Fibroblast of skin of scalp (primary cell): ENCODE measurements at places on chromosomes 13 and 19.

DNA sequence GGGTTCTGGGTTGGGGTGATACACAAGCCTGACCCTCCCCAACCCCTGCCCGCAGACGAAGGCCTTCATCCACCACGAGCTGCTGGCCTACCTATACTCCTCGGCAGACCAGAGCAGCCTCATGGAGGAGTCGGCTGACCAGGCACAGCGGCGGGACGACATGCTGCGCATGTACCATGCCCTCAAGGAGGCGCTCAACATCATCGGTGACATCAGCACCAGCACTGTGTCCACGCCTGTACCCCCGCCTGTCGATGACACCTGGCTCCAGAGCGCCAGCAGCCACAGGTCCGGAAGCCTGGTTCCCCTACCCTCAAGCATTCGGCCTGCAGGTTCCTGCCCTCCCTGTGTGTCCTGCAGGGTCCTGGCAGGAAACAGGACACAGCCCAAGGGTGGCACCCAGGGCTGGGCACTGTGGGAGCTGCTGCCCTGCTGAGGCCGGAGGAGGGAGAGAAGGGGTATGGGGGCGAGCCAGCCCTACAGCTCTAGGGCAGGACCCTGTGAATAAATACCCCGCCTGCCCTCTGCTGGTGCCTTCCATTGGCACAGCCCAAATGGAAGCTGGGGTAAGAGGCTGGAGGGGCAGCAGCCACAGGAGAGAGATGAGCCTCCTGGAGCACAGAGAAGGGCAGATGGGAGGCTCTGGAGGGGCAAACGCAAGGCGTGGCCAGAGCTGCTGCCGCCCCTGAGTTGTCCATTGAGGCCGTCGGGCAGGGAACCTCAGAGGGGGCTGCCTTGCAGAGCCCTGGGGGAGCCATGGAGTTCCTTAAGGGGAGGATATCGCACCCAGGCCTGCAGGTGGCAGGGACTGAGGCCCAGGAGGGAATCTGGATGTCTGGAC lies 6.8 kb downstream of the TMED1 start:
- DNase-seq, result no peak

- DNase-seq, result no peak
These were observed 67.3 kb downstream of the KLF12 start for GRCh38 chr13:74066937-74067336.

- no peak for DNase-seq
These were observed 118.5 kb downstream of the SOX1 start for GRCh38 chr13:112185466-112185865.

- DNase-seq, result peak; percentile 96
These were observed at the start of gene MOB3A for GRCh38 chr19:2096034-2096479. Gene MOB3A, minus strand, starts transcription at chr19:2096326. Its CDS starts 17,766 bp downstream, at chr19:2078560.

DNA sequence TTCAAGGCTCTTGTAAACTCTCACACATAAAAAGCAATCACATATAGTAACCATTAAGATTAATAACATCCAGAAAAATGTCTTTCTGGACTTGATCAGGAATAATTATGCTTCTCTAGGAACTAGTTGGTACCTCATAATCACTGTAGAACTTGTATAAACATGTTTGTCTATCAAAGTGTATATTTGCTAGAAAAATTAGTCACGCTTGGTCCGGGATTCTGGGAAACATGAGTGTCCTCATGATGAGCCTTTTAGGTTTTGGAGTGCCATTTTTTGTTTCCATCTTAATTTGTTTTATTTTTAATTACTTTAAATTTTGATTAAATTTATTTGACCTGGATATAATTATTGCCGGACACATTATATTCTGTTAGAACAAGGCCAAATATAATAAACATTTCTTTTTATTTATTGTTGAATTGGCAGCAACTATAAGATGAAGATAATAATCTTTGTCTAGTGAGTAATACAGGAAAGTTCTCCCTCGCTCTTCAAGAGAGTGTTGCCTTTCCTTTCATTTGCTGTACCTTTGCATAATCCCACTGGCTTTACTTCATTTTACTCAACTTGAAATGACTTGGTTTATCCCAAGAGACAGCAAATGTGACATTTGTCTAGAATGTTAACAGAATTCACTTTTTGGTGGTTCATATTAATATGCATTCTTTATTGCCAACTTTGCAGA lies 207.0 kb downstream of the NALCN start:
- no peak for DNase-seq

- peak; percentile 57 for DNase-seq
These were observed 76.7 kb downstream of the MBNL2 start for GRCh38 chr13:97298816-97299215.

GRCh38 chr19:40686882-40687524 lies 3.4 kb downstream of the NUMBL start:
- no peak for DNase-seq

GRCh38 chr13:24922387-24922744 lies 158.4 kb downstream of the RNF17 start:
- DNase-seq, result peak; percentile 9

DNA sequence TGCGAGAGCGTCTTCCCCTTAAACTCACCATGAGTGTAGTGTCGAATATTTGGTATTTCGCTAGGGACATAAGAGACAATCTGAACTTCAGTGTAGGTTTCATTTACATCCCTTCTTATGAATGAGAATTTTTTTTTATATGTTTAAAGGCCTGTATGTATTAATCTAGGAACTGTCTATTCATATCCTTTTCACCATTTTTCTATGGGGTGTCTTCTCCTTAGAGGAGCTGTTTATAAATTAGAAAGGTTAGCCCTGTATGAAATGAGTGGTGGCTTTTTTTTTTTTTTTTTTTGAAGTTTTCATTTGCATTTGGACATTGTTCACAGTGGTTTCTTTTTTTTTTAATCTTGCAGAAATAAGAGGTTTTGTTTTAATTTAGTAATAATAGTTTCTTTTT lies 7.6 kb downstream of the ZNF146 start:
- no peak for DNase-seq

- DNase-seq, result no peak
These were observed 112.7 kb upstream of the UBL3 start for GRCh38 chr13:29963089-29963488.

DNA sequence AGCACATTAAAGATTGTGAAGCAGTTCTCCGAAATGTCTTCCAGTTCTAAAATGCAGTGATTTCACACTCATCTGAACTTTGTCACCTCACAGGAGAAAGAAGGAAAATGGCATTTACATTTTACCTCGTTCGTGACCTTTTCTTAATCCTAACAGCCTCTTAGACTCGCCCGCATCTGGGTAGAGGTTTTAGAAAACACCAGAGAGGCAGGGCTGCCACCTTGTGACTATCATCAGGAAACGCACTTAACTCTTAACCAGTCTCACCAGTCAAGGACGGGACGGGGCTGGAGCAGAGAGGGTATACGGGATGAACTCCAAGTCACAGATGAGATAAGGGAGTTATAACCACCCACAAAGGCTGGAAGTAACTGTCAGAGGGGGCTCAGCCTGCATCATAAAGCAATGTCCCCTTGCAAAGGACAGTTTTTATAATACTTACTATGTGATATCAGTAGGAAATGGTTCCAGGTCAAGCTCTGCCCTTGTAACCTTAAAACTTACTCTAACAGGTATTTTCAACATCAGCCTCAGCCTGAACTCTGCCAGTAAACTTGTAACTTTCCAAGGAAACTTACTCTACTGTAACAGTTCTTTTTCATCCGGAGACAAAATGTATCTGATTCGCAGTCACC lies 8.6 kb upstream of the CEACAM6 start:
- peak; percentile 37 for DNase-seq

GRCh38 chr13:46521486-46521885 lies 31.5 kb upstream of the LRCH1 start:
- DNase-seq, result no peak

DNA sequence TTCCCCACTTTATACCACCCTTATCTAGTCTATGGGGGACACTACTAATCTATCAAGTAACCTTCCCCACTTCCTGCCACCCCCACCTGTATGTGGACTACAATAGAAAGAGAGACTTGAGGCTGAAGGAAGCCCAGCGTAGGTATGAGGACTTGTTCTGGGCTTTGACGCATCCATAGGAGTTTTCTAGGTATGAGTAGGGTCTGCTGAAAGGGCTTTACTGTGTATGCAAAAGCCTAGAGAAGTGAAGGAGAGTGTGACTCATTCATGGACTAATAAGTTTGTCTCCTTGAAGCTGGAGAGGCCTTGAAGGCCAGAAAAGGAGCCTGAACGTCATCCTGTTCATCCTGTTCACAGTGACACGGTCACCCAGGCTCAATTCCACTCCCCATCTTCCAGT lies 21.8 kb downstream of the TINCR start:
- no peak for DNase-seq

GRCh38 chr13:113084943-113085540 lies 20.5 kb upstream of the F7 start:
- no peak for DNase-seq

DNA sequence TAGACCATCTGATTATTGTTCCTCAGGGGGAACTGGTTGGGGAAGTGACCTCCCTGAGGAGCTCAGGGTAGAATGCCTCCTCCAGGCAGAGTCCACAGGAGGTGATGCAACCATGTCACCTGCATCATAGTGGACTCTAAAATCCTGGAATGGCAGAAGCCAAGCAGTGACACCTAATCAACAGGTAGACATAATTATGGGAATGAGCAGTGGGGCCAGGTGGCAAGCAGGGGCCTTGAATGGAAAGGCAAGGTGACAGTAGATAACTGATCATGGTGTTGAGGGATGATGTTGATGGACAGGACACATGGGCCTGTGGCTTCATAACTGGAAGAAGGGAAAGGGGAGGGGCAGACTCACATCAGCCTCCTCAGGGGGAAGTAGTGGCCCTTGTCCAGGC lies 27.3 kb upstream of the IRS2 start:
- DNase-seq, result no peak

DNA sequence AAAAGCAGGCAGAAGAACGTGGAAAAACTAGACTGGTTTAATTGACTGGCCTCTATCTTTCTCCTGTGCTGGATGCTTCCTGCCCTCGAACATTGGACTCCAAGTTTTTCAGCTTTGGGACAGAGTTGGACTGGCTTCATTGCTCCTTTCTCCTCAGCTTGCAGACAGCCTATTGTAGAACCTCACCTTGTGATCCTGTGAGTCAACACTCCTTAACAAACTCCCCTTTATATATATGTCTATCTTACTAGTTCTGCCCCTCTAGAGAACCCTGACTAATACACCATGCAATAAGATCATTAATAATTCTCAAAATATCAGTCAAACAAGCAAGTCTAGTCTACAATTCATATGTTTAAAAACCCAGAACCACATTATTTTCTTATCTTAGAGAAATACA lies 662.4 kb downstream of the TBC1D4 start:
- no peak for DNase-seq

- peak; percentile 99 for DNase-seq
These were observed at the start of the genes HSD11B1L and MICOS13 for GRCh38 chr19:5680437-5681368. Gene HSD11B1L, plus strand, starts transcription at chr19:5681027. Its CDS starts 3,806 bp downstream, at chr19:5684833. Gene MICOS13, minus strand, starts transcription at chr19:5680516. Its CDS starts 30 bp downstream, at chr19:5680486.

DNA sequence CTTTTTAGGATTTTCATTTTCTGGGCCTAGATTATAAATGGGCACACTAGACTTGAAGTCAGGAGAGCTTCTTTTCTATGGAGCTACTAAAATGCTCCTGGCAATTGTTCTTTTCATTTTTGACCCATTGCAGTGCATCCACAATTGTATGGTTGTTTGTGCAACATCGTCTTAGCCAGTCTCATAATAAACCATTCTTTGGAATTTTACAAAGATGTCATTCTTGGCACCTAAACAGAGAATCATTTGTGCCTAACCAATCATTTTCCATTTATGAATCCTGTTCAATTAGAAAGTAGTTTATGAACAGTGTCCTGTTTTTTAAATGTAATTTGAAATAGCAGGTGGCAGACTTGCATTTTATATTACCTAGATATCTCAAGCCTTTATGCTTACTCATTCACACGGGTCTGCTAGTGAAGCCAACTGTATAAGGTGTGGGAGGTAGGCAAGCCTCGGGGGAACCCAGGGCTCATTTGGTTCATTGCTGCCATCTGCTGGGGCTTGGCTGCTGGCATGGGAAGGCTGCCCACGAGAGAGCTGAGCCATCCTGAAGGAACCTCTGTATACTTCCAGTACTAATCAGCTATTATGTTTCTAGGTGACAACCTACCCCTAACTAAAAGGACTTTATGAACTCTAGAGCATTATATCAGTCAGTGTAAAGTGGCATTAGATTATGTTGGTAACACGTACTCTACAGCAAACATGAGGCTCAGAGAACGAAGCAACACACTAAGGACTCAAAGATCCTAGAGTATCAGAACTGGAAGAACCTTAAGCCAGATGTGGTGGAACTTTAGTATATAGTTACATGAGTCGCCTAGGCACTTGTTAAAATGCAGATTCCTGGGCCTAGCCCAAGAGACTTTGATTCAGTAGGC lies 60.0 kb downstream of the TPT1 start:
- DNase-seq, result peak; percentile 66

DNA sequence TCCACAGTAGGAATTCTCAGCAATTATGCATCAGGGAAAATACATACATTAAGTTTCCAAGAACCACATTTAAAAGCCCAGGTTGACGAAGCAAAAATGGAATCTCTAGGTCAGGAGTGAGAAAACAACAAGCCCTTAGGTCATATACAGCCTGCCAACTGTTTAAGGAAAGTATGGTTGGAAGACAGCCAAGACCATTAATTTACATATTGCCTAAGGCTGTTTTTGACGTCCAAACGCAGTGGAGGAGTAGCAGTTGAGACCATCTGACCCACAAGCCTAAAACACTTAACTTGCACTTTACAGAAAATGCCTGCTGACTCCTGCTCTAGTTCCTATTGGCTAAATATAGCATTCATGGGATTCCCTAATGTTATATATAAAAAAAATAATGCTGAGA lies 299.0 kb downstream of the ITGBL1 start:
- peak; percentile 33 for DNase-seq

GRCh38 chr19:16143399-16144215 lies at the start of gene HSH2D:
Gene HSH2D, plus strand, starts transcription at chr19:16143685. Its CDS starts 5,066 bp downstream, at chr19:16148751.
- no peak for DNase-seq

- DNase-seq, result no peak
These were observed 661 bp upstream of the MIR17HG start for GRCh38 chr13:91346850-91347201.

GRCh38 chr19:18802354-18802753 lies 11.2 kb upstream of the COMP start:
- no peak for DNase-seq

DNA sequence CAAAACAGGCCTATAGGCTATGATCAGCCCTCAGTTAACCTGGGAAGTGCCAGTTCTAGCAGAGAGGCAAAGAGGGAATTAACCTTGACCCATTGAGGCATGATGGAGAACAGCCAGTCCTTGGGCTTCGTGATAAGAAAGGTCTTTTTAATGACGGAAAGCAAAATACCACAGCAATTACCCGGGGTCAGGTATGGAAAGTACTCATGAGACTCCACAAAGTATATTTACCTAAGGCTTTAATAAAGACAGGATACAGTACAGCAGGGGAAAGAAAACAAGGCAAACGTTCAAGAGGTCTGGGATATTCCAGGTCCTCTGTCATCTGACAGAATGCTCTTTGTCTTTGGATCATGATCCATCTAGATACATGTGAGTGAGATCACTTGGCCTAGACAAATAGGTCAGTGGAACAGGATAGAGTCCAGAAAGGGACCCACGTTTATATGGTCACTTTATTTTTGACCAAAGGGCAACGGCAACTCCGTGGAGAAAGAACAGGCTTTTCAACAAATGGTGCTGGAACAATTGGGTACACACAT lies 52.2 kb downstream of the WDFY2 start:
- no peak for DNase-seq
